Effector CD4-positive, alpha-beta T cell (primary cell): ENCODE measurements at places on chromosomes 13 and 19.

- no peak for DNase-seq
Observed at GRCh38 chr13:30274083-30274482, 33.3 kb downstream of the KATNAL1 start.

- DNase-seq, result no peak
Observed at GRCh38 chr13:110361365-110361911, 54.4 kb downstream of the COL4A2 start.

- no peak for DNase-seq
Observed at GRCh38 chr13:59946944-59947343, 216.8 kb downstream of the DIAPH3 start.

GRCh38 chr13:106372199-106373155, 163.0 kb downstream of the EFNB2 start:
- DNase-seq, result no peak

DNA sequence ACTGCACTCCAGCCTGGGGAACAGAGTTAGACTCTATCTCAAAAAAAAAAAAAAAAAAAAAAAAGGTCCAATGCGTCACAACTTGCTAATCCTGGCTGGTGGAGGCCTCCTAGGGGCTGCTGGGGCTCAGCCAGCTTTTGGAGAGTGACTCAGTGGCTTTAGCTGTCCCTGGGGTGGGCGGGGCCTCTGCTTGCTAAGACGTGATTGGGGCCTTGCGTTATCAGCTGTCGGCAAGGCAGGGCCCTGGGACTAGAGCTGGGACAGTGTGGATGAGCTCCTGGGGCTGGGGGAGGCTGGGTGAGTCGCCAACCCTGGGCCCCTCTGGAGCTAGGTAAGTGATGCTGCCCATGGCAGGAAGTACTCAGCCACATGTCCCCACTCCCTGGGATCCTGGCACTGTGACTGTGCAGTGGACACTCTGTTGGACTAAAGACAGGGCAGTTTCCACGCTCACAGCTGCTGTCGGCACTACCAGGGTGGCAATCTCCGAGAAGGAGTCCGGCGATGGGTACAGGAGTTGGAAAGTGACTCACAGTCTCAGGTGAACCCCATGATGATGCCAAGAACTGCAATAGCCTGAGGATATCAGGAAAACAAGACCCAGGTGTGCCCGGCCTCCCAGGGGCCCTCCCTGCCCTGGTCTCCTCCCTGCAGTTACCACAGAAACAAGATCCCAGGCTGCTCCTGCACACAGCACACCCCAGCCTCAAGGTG, 32.2 kb downstream of the F2RL3 start:
- no peak for DNase-seq

DNA sequence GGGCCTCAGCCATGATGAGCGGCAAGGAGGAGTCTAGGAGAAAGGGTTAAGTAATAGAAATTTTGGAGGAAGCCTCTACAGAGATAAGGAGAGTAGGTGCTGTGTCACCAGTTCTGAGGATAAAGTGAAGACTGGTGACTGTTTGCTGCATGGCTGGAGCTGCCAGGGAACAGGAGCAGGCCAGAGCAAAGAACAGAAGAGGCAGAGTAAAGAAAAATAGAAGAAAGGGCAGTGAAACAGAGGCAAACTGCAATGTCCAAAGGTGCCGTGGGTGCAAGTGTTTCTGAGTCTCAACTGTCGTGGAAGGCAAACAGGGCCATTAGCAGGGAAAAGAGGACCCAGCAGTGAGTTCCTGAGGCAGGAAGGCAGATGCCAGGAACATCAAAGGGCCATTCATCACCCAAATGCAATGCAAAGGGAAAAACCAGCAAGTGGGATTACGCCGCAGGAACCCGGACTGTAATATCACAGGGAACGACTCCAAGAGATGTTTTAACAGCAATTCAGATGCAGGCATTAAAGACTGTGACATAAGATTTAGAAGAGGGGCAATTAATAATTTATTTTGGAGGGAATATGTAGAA, 318.3 kb downstream of the FOXO1 start:
- no peak for DNase-seq

DNA sequence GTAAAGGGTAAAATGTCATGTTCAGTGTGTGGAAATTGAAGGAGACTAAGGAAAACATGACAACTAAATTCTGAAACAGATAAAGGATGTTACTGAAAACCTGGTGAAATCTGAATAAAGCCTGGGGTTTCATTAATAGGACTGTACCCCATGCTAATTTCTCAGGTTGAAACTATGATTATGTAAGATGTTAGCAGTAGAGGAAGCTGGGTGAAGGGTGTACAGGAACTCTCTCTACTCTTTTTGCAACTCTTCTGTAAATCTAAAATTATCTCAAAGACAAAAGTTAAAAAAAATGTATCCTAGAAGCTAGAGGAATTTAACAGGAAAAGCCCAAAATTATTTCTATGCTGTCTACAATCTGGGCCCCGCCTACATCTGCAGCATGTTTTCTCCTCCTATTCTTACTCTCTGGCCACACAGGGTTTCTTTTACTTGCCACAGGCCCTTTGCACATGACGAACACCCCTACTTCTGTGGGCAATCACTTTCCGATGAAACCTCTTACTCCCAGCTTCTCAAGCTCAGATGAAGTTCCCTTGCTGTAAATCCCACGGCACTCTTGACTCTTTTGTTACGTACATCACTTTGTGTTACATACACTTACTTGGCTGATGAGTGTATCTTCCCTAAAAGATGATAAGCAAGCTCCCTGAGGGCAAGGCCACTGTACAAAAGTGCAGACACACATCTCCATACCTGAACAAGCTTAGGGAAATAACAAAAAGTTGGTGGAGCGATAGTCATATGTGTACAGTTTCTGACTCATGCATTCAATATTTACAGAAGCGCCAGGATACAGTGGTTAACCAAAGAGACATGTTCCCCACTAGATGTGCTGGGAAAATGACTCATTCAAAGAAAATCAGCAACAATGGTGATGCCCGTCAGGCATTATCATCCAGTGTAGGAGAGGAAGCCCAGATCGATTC, 32.6 kb downstream of the RUBCNL start:
- DNase-seq, result no peak

- no peak for DNase-seq
Observed at GRCh38 chr19:13066226-13066625, 36.4 kb downstream of the LYL1 start.

- DNase-seq, result no peak
Observed at GRCh38 chr13:41467425-41467945, 10.1 kb downstream of the RGCC start.

DNA sequence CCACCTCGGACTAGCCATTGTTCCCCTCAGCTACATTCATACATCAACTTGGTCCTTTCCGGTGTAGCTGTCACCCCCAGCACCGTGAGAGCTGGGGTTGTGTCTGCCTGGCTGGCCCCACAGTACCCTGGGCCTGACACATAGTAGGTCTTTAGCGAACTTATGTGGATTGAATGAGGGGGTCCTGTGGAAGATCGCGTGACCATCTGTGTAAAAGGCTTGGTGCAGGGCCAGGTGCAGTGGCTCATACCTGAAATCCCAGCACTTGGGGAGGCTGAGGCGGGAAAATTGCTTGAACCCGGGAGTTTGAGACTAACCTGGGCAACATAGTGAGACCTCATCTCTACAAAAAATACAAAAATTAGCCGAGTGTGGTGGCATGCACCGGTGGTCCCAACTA, 2.0 kb downstream of the SMARCA4 start:
- DNase-seq, result no peak

DNA sequence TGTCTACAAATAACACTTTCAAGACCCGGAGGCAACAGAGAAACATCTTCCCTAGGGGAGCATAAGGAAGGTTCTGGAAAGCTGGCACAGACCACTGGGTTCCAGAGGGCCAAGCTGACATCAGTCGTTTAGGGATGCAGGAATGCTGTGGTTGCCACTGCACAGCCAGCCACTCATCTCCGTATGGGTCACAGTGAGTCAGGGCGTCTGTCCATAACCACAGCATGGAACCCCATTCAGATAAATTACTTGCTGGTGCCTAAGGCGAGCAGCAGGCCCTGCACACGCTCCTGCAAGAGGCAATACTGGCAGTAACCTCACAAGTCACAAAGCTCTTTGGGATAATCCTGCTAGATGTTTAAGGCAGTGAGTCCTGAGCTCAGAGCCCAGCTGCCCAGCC, 140.9 kb upstream of the UBL3 start:
- DNase-seq, result no peak
